NCI-H1048 (cell line): ENCODE measurements at places on chromosomes 6 and 20.

GRCh38 chr20:58102261-58102660 is 126.2 kb downstream of the ANKRD60 start:
- no peak for DNase-seq

DNA sequence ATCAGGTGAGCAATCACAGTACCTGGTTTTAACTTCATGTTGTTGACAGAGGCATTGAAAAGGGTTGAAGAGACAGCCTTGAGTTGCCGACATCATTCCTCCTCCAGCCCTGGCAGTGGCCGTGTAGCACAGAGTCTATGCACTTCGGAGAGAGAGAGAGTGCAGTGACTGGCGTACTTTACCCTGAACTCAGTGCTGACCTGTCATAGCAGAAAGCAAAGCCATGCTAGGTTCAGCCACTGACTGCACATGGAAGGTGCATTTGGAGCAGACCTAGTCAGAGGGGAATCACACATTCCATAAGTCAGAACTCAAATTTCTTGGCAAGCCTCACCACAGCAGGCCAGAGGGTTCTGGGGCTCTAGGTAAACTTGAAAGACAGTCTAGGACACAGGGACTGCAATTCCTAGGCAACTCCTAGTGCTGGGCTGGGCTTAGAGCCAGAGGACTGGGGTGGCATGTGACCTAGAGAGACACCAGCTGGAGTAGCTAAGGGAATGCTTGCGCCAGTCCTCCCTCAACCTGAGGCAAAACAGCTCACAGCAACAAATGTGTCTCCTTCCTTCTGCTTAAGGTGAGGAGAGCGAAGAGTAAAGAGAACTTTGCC is 69.1 kb downstream of the ELOVL4 start:
- no peak for DNase-seq

- no peak for DNase-seq
Observed at GRCh38 chr6:136994782-136995181, 50.0 kb downstream of the IL20RA start.

GRCh38 chr6:25769983-25770382 is 15.4 kb downstream of the SLC17A4 start:
- no peak for DNase-seq

DNA sequence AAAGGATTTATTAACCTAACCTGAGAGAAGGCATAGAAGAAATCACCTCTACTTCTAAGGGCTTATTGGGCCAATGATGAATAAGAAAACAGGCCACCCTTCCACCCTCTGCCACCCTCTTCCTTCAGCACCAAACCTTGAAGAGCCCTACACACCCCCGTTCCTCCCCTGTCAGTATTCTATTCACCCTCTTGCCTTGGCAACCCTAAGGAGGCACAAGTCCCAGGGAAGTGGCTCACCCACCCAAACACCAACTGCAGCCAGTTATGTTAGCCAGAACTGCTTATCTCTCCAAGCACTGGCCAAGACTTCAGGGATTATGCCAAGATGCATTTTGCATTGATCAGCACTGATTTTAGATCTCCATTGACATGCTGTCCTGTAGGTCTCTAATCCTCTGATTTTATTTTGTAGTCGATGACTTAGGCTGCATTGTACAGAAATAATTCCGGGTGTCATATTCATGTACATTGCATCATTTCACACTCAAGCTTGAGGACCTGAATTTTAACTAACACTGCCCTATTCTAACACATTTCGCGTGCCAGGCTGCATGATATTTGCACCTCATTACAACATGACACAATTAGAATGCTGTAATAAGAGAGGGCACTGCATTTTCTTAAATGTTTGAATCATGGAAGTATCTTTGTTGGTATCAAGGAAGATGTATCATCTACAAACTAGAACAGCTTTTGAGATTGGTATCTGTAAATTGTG is 15.7 kb downstream of the CNKSR3 start:
- no peak for DNase-seq

- DNase-seq: no peak
Observed at GRCh38 chr6:16653226-16653625, 108.0 kb downstream of the ATXN1 start.

DNA sequence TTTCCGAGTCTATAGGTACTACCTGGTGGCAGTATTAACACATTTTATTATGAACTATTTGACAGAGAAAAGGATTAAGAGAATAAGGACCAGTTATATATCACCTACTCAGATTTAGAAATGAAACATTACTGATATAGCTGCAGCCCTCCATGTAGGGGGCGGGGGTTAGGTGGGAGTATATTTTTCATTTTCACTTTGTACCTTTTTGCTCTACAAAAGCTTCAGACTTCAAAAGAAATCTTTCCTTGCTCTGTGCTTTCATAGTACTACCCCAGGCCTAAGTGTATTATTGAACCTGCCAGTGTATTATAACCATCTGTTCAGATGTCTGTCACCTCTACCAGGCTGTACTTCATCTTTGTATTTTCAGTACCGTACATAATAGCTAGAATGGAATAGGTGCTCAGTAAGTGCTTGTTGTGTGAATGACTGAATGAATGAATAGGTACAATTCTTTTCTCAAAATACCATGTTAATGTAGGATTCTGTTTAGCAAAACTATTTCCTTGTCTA is 43.0 kb downstream of the CDKAL1 start:
- no peak for DNase-seq

DNA sequence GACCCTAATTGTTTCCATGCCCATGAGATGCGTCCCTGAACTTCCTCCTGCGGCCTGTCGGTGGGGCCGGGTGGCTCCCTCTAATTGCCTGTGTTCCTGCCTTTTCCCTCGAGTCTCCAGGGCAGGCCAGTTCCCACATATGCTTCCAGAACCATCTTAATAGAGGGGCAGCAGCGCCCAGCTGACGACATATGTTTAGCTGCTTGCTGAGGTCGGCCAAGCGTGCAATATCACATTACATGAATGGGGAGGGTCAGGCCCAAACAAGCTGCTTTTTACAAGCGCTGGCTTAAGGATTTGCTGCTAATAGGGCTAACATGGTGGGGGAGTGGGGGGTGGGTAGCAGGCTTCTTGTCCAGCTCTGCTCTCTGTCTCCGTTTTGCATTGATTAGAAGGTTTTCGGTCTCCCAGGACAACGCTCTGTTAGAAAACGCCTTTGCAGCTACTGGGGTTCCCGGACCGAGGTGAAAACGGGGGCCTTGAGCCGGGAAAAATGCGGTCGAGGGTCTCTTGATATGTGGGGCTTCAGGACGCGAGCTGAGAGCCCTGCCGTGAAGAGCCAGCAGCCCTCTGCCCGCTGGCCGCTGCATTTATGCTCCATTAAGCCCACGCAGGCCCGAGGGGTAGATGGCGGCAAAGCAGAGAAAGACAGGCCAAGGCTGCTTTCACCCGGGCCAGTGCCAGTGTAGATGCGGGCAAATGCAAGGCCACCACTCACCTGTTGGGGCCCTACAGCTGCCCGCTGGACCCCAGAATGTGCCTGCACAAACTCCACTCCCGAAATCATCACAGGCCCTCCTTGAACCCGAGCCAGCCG is 308.5 kb downstream of the BMP7 start:
- DNase-seq: no peak

GRCh38 chr20:35091816-35092523 is 637 bp downstream of the TRPC4AP start:
- no peak for DNase-seq

DNA sequence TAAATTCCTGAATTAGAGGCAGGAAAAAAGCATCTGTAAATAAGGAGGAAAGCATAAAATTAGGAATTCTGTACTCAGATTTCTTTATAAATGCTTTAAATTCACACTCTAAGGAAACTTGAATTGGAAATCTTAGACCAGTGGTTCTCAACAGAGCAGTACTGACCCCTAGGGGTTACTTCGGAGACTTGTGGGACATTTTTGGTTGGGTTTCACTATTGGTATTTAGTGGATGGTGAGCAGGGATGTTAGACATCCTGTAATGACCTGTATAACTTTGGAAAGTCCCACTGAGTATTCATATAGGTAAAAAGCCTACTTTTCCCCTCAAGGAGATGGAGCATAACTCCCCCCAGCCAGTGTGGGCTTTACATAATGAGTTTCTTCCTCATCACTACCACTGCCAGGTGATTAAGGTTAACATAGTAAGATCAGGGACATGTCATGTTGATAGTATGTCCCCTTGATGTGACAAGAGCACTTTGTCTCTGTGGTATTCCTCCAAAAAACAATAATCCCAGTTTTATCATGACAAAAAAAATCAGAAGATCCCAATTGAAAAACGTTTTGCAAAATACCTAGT is 31.0 kb downstream of the GLO1 start:
- no peak for DNase-seq

GRCh38 chr6:156848123-156848522 is 70.9 kb downstream of the ARID1B start:
- no peak for DNase-seq

GRCh38 chr6:53943395-53943794 is 148.6 kb downstream of the LRRC1 start:
- no peak for DNase-seq

- DNase-seq: no peak
Observed at GRCh38 chr6:110629153-110629552, 152.7 kb upstream of the SLC22A16 start.

- DNase-seq: no peak
Observed at GRCh38 chr6:134921721-134922261, 28.1 kb downstream of the ALDH8A1 start.

DNA sequence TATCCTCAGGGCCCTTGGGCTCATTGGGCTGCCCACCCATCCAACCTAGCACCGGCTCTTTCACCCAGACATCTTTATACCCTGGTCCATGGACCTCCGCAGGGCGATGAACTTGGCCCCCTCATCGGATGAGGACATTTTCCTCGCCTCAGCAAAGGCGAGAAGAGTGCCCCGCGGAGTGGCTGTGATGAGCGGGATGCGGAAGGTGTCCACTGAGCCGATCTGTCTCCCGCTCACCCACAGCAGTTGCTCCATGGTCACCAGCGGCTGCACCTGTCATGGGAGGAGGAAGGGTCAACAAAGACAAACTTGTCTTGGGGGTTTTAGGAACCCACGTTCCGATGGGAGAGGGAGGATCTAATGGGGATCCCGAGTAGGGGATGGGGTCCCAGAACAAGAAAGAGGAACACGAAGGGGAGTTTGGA is 690 bp downstream of the NEU1 start:
- DNase-seq: no peak

GRCh38 chr6:90765895-90766294 is 179.0 kb upstream of the MAP3K7 start:
- DNase-seq: no peak

DNA sequence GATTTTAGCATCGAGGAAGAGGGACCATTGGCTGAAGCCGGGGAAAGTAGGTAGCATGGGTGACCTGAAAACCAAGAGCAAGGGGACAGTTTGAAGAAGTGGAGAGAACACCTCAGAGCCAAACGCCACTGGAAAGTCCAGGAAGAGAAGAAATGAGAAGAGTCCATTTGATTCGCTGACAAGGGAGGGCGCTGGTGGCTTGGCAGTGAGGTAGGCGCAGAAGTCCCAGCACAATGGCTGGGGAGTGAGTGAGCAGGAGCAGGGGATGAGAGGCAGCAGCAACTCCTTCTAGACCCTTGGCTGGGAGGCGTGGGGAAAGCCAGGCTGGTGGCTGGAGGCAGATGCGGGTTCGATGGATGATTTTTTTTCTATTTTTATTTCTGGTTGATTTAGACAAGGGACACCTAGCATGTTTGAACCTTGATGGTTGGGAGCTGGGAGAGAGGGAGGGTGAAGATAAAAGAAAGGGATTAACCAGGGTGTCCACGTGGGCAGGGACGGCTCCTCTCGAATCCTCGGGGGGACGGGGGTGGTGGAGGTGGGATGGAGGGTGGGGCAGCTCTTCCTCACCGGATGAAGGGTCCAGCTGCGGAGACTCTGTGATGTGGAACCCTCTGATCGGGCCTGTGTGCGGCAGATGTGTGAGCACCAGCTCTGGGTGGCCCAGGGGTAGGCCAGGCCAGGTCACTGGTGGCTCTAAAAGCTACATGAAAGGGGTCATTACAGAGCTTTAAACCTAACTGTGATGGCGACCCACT is 164.2 kb downstream of the NFATC2 start:
- DNase-seq: no peak

DNA sequence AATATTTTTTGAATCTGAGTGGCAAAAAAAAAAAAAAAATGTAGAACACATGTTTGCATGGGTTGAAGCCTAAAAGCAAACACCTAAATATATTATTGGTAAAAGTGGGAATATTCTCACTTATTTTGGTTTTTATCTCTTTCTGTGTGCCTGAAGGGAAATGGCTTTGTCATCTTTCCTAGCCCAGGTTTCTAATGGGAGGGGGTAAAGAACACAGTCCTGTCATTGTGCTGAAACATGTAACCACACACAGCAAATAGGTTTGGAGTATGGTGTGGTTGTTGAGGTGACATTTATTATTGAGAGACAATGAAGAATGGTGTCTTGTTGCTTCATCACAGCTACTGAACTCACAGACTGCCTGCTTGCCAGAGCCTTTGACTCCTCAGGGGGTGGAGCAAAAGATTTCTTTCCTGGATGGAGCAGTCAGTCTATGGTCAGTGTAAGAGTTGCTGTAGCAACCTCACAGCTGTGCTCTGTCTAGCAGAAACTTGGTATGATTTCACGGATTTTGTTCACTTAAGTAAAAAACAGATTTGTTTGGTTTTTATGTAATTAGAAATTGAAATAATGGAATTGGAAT is 70.2 kb downstream of the CEP57L1 start:
- no peak for DNase-seq

GRCh38 chr6:80642452-80642851 is 536.0 kb downstream of the BCKDHB start:
- DNase-seq: no peak

DNA sequence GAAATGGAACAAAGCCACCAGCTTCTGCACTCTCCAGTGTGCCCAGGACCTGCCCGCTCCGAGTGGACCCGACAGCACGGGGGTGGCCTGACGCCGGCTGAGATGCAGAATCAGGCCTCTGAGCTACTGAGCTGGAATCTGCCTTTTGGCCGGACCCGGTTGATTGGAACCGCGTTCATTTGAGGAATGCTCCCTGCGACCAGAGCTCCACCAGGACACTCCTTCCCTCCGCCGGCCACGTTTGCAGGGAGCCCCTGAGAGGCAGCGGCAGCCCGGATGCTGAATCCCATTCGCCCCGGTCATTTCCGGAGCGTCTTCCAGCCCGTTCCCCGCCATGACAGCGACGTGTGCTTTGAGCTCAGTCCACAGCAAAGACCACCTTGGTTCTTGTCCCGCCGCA is 392.7 kb downstream of the THBS2 start:
- DNase-seq: no peak

GRCh38 chr6:45420083-45420908 is 42.6 kb upstream of the SUPT3H start:
- no peak for DNase-seq

- no peak for DNase-seq
Observed at GRCh38 chr20:59673998-59674445, 69.7 kb downstream of the PHACTR3 start.
